ENCODE measurements at places on chromosomes 6 and 20. TPM values are rescaled to one million over a fixed set of nuclear protein-coding genes. Genes with fewer than 3 reads are reported as not detected.

The MYH7B gene
- not detected for total RNA-seq

The TEAD3 gene
- 5.7 TPM for total RNA-seq

The BCAS1 gene
- total RNA-seq = 0.75 TPM

The MAP3K5 gene
- total RNA-seq = 3.7 TPM

The CNR1 gene
- total RNA-seq = 0.49 TPM

The BPI gene
- not detected for total RNA-seq

The TRIM10 gene
- total RNA-seq = not detected

The KIF25 gene
- 0.07 TPM for total RNA-seq

The SLC17A1 gene
- total RNA-seq = not detected

The MROH8 gene
- 1.1 TPM for total RNA-seq

The AP5S1 gene
- 18.8 TPM for total RNA-seq

The FAM50B gene
- total RNA-seq = 5.0 TPM

The SLC35F1 gene
- total RNA-seq = not detected
